Daoy (cell line): ENCODE measurements at places on chromosomes 7 and 10.

DNA sequence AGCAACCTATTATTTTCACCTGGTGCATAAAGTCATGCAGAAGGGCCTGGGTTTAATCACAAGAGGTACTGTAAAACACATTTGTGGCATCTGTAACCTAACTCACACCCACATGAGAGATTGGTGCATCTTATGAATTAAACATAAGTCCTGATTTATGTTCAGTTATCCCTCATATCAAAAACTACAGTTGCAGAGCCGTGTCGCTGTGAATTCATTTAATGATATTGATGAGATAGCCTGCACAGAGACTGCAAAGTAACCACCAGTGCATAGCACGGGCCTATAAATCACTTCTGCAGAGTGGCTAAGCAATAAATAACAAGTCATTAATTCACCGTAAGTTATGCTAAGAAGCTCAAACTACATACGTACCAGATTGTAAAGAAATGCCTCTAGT, 178.2 kb downstream of the RELN start:
- no peak for DNase-seq

- DNase-seq: no peak
These were observed 96.8 kb downstream of the TRRAP start for GRCh38 chr7:98974906-98975816.

DNA sequence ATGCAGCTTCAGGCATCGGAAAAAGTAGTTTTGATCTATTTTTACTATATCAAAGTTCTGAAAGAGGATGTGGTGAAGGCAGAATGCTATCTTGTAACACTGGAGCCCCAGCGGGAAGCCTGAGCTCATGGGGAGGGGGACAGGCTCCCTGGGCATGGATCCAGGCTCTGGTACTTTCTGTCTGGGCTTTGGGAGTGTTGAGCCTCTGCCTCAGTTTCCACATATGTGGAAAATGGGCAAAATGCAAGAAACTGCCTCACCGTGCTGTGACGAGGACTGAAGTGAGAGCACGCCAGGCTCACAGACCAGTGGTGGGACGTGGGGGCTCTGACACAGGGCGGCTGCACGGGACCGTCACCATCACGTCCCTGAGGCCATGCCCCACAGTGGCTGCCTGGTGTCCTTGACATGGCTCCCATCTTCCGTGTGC, 182.9 kb upstream of the SHH start:
- DNase-seq: no peak

GRCh38 chr7:81769891-81770727, at the start of gene HGF:
Gene HGF, minus strand, starts transcription at chr7:81770047. Its CDS starts 76 bp downstream, at chr7:81769971.
- DNase-seq: no peak

DNA sequence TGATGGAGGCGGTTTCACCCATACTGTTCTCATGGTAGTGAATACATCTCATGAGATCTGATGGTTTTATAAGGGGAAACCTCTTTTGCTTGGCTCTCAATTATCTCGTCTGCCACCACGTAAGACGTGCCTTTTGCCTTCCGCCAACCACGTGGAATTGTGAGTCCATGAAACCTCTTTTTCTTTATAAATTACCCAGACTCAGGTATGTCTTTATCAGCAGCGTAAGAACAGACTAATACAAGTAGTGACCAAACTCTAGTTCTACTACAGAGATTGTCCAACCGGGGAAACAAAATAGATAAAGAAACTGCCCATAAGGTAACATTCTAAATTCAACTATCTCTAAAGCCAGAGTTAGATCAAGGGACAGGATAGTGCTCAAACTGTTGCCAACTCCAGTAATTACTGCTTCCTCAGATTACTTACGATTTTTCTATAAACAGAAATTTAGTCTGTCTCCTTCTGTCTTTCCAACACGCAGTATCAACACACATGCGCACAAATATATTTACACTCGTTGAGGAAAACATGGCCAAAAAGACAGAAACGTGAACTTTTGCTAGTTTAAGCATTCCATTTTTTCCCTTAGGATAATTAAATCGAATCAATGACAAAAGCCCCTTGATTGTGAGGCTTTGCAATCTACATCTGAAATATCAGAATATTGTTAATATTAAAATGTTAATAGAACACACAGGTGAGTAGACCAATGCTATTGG, 36.9 kb downstream of the CREB3L2 start:
- no peak for DNase-seq

GRCh38 chr7:79787623-79788022, 334.2 kb upstream of the MAGI2 start:
- no peak for DNase-seq

DNA sequence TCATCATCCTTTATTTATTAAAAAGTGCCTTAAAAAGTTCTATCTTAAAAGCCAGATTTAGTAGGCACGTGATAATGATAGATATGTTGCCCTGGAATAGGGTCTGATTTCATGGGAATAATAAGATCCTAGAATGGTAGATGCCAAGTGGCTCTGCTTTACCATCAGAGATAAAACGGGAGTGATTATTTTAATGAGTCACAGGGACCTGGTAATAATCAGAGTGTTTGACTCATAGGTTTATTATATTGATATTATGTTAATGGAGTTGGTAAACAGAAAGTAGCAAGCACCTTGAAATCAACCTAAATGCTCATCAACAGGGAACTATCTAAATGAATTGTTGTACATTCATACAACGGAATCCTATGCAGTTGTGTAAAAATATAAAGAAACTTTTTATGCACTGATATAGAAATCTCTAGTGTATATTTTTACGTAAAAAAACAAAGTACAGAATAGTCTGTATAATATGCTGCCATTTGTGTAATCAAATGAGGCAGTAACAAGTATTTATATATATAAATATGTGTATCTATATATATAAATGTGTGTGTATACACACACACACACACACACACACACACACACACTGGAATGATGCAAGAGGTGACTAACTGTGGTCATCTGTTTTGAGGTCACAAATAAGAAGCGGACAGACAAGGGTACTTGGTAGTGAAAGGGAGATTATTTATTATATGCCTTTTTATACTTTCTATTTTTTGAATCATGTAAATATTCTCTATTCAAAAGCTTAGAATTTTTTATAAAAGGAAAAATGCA, 78.6 kb upstream of the DYNC1I1 start:
- DNase-seq: no peak

- peak; percentile 22 for DNase-seq
These were observed 595.2 kb downstream of the AUTS2 start for GRCh38 chr7:70193514-70193913.

DNA sequence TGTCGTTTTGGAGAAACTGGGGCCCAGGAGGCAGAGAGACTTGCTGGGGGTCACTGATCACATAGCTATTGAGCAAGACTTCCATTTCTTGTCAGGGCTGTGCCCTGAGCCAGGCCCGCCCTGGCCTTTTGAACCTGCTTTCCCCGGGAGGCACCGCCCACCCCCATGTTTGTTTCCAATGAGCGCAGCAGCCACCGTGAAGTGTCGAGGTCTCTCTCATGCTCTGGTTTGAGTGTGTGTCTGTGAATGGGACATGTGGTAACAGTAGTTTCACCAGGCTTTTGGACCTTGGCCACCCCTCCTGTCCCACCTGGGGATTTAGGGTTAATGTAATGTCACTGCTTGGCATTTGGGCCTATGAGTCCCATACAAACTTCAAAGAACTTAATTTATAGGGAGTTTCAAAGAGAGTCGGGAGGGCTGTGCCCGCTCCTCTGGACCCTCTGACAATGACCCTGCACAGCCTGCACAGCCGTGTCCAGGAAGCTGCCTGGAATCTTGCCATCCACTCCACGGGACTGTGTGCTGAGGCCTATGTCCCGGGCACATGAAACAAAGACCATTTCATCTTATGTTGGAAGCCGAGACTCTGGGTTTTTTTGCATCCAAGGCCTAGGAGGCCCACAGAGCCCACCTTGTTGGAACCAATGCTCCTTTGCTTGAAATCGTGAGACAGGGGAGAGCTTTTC, 6.3 kb downstream of the PRF1 start:
- DNase-seq: no peak

DNA sequence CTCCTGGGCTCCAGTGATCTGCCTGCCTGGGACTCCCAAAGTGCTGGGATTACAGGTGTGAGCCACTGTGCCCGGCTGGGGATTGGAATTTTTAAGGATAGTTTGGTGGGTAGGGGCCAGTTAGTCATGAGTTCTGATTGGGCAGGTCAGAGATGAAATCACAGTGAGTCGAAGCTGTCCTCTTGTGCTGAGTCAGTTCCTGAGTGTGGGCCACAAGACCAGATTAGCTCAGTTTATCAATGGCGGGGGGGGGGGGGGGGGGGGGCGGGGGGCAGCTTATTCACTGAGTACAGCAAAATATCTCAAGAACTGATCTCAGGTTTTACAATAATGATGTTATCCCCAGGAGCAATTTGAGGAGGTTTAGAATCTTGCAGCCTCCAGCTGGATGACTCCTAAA, 11.6 kb upstream of the ERCC6 start:
- peak; percentile 50 for DNase-seq

- DNase-seq: no peak
These were observed 112.4 kb upstream of the ADO start for GRCh38 chr10:62692085-62692484.

DNA sequence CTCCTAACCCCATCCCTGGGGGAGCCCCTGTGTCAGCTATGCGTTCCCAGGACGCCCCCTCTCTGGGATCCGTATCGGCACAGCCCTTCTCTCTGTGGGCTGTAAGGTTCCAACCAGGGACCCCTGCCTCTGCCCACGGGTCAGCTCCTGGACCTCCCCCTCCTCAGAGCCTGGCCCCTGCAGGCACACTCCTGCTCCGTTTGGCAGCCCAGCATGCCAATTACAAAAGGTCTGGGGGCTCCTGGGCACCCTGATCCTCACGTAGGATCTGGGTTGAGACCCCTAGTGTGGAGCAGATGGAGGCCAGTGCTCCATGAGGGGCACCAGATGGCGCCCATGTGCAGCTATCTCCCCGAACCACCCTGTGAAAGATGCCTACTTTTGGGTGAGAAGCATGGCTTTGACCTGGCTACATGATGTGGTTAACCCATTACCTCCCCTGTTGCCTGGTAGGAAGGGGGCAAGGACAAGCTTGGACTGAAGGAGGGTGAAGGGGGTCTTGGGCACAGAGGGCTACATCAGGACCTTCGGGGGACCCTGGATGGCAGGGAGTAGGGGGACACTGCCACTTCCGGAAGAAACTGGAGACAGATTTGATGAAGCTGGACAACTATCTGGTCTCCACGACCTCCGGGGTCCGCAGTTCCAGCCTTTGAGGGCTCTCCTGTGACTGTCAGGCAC, 9.0 kb downstream of the TACR2 start:
- DNase-seq: peak; percentile 23

DNA sequence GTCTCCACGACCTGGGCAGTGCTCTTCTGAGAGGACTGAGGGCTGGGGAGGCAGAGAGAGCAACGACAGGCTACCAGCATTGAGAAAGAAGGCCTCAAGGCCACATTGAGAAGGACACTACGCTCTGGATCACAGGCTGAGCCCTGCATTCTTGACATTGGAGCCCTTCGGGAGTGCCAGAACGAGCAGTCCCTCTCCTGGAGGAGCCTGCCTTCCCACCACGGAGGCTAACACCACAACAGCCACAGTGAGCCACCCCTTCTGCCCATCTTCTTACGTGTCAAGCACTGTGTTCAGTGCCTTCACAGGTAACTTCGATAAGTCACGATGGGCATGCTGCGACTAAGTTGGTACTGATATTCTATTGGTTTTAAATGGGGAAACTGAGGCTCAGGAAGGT, 267.8 kb downstream of the RPS24 start:
- no peak for DNase-seq

DNA sequence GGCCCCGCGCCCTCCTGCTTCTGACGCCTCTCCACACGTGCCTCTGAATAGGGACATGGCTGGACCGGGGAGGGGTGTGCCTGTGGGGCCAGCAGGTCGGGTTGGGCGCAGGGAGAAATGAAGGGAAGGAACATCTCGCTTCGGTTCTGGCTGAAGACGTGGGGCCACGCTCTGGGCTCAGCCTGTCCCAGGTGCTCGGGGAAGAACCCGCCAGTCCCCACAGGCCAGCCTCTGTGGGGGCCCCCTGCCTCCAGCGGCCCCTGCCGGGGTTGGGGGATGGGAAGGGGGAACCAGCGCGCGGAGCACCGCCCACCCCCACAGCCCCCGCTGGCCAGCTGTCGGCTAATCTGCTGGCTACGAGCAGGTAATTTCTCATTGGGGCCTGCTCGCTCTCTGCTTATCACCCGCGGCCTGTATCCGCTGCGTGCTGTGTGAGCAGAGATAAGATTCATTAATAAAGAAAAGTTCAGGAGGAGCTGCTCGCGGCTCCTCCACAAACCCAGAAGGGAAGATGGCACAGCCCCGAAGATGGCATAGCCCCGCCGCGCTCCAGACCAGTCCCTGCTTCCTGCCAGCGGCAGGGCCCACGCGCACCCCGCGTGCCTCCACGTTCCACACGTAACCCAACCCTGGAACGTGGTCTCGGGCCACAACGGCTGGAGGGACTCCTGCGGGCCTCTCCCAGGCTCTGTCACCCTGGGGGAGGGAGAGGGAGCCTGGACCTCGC, 186.2 kb downstream of the ELFN1 start:
- no peak for DNase-seq

GRCh38 chr10:63718006-63718405, 196.8 kb downstream of the REEP3 start:
- peak; percentile 52 for DNase-seq

DNA sequence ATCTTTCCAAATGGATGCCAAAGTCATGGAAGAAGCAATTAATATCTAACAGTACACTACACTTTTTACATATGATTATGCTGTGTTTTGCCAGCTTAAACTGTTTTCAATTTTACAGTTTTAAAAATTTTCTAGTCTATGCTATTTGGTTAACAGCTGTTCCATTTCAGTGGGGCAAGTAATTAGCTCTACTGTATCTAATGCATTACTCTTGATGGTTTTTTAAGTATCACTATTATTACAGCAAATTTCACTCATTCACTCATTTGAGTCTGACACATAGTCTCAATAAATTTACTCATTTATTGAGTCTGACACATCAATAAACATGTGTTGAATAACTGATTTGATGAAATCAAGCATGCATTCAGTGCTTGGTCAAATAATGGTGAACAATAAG, 155.8 kb downstream of the RNF133 start:
- no peak for DNase-seq

GRCh38 chr7:22732556-22733126, 5.6 kb downstream of the IL6 start:
- peak; percentile 42 for DNase-seq

- DNase-seq: no peak
These were observed 682.5 kb downstream of the LRMDA start for GRCh38 chr10:76113952-76114351.

DNA sequence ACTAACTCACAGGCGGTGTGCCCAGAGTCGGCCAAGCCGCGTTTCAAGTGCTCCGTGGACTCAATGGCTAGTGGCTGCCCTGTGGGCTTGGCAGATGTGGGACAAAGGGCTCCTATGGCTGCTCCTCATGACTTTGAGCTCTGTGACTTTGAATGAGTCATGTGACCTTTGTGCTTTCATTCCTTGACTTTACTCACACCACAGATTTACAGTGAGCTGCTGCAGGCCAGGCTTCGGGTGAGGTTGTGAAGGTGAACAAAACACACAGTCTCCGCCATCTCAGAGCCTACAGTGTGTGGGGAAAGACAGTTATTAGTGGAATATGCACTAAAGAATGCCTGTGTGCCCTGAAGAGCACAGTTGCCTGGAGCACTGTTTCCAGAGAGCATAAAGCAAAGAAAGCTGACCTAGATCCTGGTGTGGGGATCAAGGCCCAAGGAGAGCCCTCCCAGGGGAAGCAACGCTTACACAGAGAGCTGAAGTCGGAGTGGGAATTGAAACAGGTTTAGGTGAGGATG, 29.7 kb upstream of the PLEKHA1 start:
- DNase-seq: no peak
